ENCODE measurements at places on chromosomes 16 and 17. TPM values are rescaled to one million over a fixed set of nuclear protein-coding genes. Genes with fewer than 3 reads are reported as not detected.

MYLK3 gene
- not detected for total RNA-seq

RAB37 gene
- total RNA-seq, result 2.0 TPM

NAGS gene
- 1.5 TPM for total RNA-seq

HEATR9 gene
- not detected for total RNA-seq

TBL3 gene
- 53.6 TPM for total RNA-seq

CD79B gene
- 4.8 TPM for total RNA-seq

CLTC gene
- 140 TPM for total RNA-seq

TBC1D28 gene
- not detected for total RNA-seq

KRTAP4-6 gene
- total RNA-seq, result not detected

ADCY9 gene
- total RNA-seq, result 42.0 TPM

CLEC18C gene
- total RNA-seq, result 3.0 TPM

OR4D1 gene
- total RNA-seq, result not detected

MILR1 gene
- not detected for total RNA-seq

PYDC1 gene
- total RNA-seq, result not detected

CTRB2 gene
- not detected for total RNA-seq

PPM1E gene
- total RNA-seq, result not detected

ARRB2 gene
- 27.8 TPM for total RNA-seq

C16orf89 gene
- 60.9 TPM for total RNA-seq

SMTNL2 gene
- total RNA-seq, result not detected

SLFN14 gene
- not detected for total RNA-seq

TP53TG3D gene
- not detected for total RNA-seq

NT5C3B gene
- total RNA-seq, result 9.8 TPM

FAAP100 gene
- 31.4 TPM for total RNA-seq

HYDIN gene
- total RNA-seq, result not detected

NOD2 gene
- total RNA-seq, result 4.7 TPM

TK1 gene
- total RNA-seq, result 35.6 TPM

ANKRD40CL gene
- not detected for total RNA-seq

MAPT gene
- 3.5 TPM for total RNA-seq

MLKL gene
- total RNA-seq, result 13.3 TPM

ABI3 gene
- 35.9 TPM for total RNA-seq

KRTAP2-2 gene
- not detected for total RNA-seq

ASGR2 gene
- not detected for total RNA-seq

EFTUD2 gene
- total RNA-seq, result 93.4 TPM

SPIRE2 gene
- 24.1 TPM for total RNA-seq

CD68 gene
- total RNA-seq, result 13.0 TPM

RASL10B gene
- 0.43 TPM for total RNA-seq

JPT2 gene
- total RNA-seq, result 118 TPM

METTL23 gene
- total RNA-seq, result 15.5 TPM

OSBPL7 gene
- 26.3 TPM for total RNA-seq

DPEP3 gene
- total RNA-seq, result not detected

IRX6 gene
- total RNA-seq, result not detected

KCNG4 gene
- not detected for total RNA-seq

MPP2 gene
- 0.89 TPM for total RNA-seq

KRTAP16-1 gene
- total RNA-seq, result not detected

AXIN1 gene
- 17.0 TPM for total RNA-seq

MAP2K6 gene
- total RNA-seq, result 11.2 TPM

TP53TG3 gene
- not detected for total RNA-seq

OSGIN1 gene
- 26.2 TPM for total RNA-seq

CIBAR2 gene
- total RNA-seq, result not detected

All from stomach (tissue), 19 donors.